Sciatic nerve (tissue), 2 donors: ENCODE measurements at places on chromosomes 12 and 14. TPM values are rescaled to one million over a fixed set of nuclear protein-coding genes. Genes with fewer than 3 reads are reported as not detected.

Gene PMEL
- total RNA-seq, result 0.49 TPM

DNA sequence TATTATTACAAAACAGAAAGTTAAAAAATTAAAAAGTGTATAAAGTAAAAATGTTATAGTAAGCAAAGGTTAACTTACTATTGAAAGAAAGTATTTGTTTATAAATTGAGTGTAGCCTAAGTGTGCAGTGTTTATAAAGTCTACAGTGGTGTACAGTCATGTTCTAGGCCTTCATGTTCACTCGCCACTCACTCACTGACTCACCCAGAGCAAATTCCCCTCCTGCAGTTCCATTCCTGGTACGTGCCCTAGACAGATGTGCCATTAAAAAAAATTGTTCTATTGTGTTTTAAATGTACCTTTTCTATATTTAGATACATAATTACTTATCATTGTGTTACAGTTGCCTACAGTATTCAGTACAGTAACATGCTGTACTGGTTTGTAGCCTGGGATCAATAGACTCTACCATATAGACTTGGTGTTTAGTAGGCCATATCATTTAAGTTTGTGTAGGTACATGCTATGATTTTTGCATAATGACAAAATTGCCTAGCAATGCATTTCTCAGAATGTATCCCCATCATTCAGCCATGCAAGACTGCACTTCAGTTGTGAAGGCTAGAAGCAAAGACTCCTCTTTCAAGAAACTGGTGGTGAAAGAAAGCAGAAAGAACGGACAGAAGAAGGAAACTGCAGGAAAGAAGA lies 100.6 kb downstream of the DACT1 start:
- no peak for DNase-seq

GRCh38 chr12:108972358-108972757 lies 48.5 kb downstream of the SVOP start:
- no peak for DNase-seq

DNA sequence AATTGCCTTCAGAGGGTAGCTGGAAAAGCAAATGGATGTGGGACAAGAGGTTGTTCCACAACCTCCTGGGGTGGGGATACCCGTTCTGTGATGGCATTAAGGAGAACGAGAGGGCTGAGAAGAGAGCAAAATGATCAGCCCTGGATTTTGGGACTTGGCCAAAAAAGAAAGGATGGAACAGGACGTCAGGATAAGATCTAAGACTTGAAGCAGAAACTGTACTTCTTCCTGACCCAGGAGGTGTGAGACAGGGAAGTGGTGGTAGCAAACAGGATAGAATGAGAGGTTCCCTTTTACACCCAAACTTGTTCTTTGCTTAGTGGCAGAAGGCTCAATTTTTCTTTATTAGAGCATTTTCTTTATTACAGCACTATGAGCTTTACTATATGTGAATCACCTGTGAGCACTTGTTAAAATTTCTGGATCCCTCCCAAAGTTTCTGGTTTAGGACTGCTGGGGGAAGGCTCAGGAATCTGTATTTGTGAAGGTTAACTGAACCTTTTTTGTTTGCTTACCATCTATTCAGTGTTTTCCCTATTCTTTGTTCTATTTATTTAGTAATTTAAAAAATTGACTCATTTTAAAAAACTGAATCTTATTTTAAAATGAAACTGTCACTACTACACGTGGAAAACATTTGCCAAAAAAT lies 59.2 kb downstream of the ERC1 start:
- DNase-seq, result no peak

DNA sequence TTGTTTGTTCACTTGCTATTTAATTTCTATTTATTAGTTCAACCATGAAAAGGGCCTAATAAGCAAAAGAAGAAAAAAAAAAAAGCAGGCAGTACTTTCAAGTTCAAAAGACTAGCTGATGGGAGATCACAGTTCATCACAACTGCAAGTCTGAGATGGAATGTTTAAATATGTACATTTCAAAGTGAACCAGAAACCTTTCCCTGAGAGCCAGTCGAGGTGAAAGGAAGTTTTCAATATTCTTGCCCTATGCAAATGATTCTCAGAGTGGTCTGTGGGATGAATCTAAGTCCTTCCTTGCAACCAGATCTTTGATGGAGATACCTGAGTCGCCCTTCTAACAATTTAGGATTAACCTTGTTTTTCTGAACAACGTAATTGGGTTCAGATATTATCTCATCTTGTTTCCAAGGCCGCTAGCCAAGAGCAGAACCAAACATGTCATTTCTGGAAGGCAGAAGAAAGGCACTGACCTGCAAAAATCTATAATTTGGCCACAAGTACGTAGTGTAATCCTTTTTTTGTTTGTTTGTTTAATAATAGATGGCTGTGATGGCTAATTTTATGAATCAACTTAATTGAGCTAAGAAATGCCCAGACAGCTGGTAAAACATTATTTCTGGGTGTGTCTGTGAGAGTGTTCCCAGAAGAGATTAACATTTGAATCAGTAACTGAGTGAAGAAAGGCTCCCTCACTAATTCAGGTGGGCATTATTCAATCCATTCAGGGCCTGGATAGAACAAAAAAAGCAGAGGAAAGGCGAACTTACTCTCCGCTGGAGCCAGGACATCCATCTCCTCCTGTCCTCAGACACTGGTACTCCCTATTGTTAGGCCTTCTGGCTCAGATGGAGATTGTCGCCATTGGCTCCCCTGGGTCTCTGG lies 171.1 kb upstream of the TMPO start:
- no peak for DNase-seq

GRCh38 chr14:105850853-105851581 lies 324.6 kb downstream of the TMEM121 start:
- DNase-seq, result peak; percentile 32

GRCh38 chr12:70451528-70451927 lies 85.4 kb downstream of the KCNMB4 start:
- DNase-seq, result no peak

DNA sequence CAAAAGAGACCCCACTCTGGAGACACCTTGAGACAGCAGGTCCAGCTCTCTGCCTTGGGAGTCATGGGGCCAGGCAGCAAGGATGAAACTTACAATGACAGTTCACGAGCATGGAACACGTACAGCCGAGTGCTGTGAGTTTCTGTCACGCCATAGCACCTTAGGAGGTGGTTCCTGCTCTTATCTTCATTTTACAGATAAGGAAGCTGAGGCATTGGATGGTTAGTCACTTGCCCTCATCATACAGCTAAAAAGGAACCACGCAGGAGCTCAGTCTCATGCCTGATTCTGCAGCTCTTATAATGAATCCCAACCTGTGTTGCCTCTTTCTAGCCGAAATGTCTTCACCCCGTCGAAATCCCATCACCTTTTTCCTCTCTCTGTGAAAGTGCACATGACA lies 39.9 kb downstream of the C14orf132 start:
- no peak for DNase-seq

- DNase-seq, result no peak
Observed at GRCh38 chr14:90530523-90530922, 133.7 kb downstream of the CALM1 start.

DNA sequence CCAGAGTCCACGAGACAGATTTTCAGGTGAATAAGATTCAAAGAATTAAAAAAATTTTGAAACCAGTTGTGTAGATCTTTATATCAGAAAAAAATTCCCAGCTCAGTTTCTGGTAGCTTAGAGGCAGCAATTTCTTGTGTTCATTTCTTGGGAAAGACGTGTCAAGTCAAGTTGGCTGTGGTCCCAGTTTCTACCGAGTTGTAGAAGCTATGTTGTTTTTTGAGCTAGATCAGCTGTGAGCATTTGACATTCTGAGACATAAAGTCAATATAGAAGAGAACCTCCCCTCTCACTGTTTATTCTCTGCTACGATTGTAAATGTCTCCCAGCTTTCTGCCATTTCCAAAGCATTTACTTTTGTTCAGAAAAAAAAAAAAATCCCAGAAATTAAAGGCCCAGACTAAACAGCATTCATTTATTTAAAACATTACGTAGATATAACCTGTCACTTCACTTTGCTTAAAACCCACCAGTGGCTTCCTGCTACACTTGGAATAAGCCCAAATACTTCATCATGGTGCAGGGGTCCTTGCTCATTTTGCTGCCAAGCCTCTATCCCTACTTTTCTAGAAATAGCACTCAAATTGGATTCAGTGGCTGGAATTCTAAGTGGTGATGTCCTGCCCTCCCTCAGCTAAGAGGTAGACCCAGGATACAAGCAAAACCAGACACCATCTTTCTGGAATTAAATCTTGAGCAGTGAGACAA lies 20.6 kb upstream of the PYGL start:
- peak; percentile 77 for DNase-seq

DNA sequence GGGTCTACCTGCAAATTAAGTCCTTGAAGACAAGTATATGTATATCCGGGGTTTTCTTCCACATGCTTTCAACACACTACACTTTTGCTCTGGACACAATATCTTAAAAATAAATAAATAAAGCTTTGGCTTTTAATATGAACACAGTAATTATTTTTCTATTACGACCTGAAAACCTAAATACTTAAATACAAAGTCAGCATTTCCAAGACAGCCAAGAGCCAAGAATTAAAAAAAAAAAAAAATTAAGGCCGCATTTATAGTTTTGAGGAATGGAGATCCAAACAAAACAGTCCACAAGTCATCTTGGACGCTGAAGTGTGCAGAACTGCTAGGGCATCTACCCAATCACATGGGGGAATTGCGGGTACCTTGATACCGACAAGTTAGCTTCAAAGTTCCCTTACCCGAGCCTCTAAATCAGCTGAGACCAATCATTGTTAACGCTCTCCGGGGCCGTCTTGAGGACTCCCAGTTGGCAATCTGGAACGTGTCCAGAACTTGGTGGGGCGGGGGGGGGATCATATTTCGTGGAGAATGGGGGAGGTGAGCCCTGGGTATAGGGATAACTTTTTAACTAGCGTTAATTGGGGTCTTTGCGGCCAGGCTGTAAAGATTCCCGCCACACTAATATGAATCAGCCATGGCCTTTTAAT lies 731 bp upstream of the PCNX4 start:
- peak; percentile 67 for DNase-seq

Gene LUM
- 206 TPM for total RNA-seq

DNA sequence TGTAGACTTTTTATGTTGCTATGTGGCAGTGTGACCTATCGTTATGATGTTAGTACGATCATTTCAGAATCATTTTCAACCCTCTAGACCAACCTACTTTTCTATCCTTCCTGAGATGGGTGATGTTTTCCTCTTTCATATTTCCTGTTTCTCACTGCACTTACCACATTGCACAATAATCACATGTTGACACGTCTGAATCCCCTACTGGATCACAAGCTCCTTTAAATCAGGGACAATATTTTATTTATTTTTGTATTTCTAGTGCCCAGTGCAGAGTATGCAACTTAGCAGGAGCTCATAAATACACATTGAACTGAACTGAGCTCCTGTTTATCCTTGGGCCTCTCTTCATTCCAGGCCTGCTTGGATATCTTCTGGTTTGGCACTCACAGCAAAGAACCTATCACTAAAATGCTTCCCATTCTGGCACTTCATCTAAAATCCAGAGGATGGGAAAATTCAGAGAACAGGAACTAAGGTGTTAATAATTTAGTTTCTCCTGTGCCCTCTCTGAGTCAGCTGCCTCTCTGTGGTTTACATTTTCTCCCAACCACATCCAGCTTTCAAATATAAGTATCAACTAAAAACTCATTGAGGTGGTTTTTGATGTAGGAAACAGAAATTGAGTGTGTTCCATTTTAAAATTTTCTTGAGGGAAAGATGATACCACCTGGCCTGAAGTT lies 69.4 kb upstream of the DYRK2 start:
- no peak for DNase-seq

DNA sequence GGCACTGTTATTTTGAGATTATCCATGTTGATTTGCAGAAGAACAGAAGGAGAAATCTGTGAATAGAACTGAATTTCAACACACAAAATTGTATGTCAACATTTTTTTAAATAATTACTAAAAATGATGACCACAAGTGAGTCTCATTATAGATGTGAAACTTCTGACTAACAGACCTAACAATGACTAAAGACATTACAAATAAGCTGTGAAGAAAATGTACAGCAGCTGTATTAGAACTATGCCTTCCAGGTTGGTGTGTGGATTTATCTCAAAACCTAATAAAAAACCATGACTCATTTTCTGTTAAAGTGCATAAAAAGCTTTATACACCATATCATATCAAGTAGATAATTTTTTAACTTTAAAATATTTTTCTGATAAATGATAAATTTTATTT lies 22.5 kb upstream of the FOXG1 start:
- DNase-seq, result no peak

Gene A2ML1
- 13.6 TPM for total RNA-seq

GRCh38 chr12:102618197-102618877 lies 138.0 kb upstream of the IGF1 start:
- DNase-seq, result no peak
